CD4-positive, alpha-beta T cell treated with Interferon gamma for 1 hour (primary cell): ENCODE measurements at places on chromosomes 3 and 15.
A peak's percentile ranks its signal among the peaks of the same experiment; 100 is the strongest.

DNA sequence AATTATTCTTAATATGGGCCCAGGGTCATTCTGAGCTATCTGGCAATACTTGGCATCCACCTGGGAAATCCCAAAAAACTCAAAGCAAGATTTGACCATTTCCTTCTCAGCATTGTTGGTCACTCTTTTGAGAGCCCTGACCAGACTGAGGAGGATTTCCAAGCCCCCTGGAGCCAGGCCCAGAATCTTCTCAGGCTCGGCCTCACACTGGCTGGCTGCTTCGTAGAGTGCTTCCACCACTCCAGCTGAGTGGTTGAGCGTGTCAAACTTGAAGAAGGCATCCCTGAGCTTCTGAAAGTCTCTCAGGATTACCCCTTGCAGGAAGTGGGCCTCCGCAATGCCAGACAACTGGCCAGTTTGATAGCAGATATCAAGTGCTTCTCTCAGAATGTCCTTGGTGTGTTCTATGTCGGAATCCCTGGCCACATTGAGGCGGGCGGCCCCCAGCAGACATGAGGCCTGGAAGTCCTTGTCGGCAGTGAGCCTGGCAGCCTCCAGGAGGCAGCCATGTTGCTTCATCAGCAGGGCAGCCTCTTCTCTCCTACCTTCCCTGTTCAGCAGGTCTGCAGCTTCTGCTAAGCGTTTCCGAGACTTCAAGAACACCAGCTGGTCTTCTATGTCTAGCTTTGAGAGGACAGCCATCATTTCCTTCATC is 68.9 kb upstream of the DCLK3 start:
- DNase-seq: no peak

GRCh38 chr15:40002295-40002694 is 36.7 kb downstream of the SRP14 start:
- DNase-seq: no peak

GRCh38 chr3:115552007-115552406 is 71.3 kb upstream of the GAP43 start:
- no peak for DNase-seq

DNA sequence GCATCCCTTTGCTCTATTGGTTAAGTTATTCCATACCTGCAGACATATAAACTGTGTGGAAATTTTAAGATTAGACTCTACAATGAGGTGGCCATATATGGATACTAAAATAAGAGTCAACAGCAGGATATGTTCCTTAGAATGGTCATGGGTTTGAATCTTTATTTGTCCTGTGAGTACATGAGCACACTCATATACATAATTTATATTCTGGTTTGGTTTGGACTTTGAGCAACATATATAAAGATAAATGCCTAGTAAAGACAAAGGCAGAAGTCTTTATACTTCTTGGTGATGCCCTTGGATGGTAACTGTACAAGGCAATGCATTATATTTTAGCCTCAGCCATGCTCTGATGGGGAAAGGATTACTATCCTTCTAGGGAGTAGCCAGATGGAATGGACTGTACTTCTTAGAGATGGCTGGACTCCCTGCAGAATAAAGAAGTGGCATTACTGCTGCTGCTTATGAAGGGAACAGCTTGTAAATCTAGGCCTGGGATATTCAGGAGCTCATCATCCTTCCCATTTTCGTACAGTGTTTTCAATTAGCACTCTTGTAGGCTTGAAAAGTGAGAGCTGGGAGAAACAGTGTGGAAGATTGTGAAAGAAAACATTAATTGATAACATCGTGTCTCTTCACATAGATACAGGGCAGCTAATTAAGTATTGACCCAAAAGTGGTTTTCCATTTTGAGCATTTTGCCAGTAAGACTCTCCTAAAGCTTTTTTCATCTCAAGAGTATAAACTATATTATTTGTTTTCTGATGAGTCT is 60.4 kb downstream of the HMG20A start:
- no peak for DNase-seq

DNA sequence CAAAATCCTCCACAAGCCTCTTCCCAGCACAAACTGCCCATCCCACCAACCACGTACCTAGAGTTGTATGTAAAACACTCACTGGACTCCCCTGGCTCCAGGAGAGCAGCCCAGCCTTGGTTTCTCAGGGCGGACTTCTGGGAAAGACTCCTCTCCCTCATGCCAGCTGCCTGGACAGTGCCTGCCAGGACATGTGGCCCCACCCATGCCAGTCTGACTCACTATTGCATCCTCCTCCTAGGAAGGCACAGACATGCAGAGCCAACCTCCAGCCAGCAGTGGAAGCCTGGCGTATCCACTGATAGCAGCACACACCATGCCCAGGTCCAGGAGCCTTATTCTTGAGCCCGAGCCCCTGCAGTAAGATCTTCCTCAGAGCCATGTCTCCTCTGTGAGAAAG is 8.6 kb downstream of the PKM start:
- DNase-seq: peak; percentile 22

DNA sequence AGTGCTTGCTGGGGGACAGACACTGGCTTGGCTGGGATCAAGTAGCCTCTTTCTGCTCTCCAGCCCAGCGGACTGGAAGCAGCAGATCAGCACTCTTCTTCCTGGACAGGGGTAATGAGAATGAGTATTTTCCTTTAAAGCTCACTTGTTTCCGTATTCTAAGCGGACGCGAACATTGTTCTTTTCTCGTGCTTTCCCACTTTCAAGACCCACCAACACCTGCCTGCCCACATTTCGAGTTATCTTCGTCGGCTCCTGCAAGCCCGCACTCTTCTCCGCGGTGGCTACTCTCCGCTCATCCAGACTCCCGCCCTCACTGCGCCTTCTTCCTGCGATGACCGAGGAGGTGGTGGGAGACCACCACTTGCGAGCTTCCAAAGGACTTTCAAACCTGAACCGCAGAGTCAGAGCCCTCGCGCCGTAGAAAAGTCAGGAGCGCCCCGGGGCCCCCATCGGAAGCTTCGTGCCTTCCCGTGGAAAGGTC is 1.6 kb upstream of the PPM1L start:
- DNase-seq: no peak

DNA sequence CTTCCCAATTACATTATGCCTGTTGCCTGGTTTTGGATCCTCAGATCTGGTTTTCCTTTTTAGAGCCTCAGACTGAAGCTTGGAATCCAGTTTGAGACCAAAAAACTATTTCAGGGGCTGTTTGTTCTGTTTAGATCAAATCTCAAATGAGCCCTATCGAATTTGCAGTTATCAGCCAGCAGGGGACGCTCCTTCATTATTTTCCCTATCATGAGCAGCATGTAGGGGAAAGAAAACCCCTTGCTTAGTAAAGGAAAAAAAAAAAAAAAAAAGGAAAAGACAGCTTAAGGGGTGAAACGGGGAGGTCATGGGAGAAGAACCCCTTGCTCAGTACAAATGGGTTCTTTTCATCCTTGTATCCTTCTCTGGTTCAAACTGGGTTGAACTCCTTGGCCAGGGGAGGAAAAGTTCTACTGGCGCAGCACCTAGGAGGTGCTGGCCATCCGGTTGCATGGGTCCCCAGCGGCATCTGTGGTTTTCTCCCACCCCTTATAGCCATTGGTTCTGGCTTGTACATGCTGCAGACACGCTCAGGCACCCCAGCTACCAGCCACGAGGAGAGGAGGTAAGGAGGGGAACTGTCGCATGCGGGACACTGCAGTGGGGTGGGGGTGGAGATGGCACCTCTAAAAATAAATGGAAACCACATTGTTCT is 1375.1 kb upstream of the ALCAM start:
- DNase-seq: no peak

GRCh38 chr3:146476094-146476740 is 6.9 kb upstream of the PLSCR2 start:
- no peak for DNase-seq

DNA sequence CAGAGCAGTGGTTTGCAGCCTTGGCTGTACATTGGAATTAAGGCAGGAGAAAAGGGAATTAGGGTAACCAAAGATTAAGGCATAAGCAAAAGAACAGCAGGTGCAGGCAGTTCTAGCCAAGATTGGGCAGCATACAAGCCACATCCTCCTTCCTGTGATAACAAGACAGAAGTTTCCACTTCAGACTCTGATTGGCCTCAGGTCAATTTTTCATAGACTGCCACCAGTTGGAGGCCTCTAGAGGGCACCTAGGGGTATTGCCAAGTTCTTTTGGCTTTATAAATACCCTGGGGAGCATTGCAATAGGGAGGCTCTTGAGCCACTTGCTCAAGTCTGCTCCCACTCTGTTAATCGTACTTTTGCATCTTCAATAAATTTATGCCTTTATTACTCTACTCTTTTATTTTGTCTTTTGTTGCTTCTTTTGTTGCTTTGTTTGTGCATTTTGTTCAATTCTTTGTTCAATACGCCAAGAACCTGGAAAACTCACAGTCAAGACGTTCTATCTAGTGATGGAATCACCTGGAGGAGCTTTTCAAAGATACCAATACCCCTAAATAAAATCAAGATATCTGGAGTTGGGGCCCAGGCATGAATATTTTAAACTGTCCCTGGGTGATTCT is 32.2 kb upstream of the FMN1 start:
- peak; percentile 63 for DNase-seq

GRCh38 chr3:175732017-175732416 is 872.9 kb downstream of the NAALADL2 start:
- DNase-seq: no peak

DNA sequence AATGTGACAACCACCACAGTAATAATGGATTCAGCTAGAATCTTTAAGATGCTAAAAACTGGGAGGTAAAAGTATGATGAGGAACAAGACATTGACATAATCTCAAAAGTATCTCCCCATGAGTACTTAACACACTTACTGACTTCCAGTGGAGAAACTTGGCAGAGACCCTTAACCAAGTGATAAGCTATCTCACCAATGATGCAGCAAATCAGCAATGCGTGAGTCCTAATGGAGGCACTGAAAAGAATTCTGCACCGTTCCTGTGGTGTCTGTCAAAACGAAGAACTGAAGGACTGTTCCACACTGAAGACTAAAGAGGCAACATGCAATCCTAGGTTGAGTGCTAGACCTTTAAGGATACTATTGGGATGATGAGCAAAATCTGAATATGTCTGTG is 67.9 kb upstream of the OCA2 start:
- DNase-seq: no peak

DNA sequence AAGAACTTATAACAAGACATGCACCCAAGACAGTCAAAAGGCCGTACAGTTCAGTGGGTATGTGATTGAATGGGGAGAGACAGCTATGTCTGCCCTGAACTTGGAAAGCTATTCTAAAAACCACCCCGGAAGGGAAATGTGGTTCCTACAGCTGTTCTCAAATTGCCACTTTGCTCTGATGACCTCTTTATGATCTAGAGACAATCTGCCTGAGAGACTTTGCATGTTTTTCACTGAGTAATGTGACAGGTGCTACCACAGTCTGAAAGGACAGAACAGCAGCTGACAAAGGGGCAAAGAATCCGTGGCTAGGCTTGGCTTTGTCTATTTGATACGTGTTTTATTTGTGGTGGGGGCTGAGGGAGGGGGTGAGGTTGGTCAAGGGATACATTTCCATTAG is 148.3 kb upstream of the NPHP3 start:
- DNase-seq: no peak

- DNase-seq: no peak
Measured at GRCh38 chr15:68369931-68370767, 61.8 kb downstream of the ITGA11 start.

DNA sequence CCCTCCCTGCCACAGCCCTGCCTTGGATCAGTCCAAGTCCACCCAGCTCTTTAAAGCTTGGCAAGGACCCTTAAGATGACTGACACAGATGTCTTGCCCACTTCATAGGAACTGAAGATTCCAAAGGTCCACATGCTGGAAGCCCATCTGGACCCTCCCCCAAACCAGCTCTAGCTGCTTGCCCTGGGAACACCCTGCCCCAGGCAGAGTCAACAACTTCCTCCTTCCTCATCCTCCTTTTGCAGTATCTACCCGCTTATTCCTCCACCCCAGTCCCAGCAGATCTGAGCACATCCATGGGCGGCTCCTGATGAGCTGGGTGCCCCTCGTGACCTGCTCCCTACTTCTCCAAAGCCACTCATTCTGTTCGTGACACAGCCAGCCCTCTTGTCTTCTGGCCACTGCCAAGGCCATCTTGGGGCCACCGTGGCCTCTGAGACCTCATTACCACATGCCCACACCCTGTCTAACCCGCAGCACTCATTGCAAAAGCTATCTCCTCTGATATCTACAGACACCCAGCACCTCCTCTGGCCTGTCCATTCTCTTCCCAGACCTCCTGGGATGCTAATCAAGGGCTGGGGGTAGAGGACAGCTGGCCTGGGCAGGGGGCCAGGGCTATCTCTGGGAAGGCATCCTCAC is 2.0 kb upstream of the PFKFB4 start:
- peak; percentile 81 for DNase-seq

- no peak for DNase-seq
Measured at GRCh38 chr3:67858492-67858891, 204.1 kb upstream of the SUCLG2 start.

DNA sequence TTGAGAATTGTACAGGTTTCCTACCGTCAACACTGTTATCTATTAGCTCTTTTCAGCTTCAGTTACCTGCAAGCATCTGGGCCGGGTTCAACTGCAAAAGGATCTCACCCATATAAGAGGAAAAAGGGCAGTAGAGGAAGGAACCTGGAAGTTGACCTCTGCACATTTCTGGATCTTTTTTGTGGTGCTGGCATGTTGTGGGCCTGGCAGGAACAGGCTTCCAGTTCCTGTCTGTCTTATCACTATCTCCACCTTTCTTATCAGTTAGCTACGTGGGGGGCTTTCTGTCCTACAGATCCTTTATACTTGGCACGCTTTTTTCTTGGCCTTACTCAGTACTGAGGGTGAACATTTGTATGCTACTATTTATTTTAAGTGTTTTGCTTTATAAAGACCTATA is 42.2 kb upstream of the TJP1 start:
- DNase-seq: no peak

GRCh38 chr3:47022641-47023071 is 43.2 kb downstream of the NBEAL2 start:
- DNase-seq: no peak

DNA sequence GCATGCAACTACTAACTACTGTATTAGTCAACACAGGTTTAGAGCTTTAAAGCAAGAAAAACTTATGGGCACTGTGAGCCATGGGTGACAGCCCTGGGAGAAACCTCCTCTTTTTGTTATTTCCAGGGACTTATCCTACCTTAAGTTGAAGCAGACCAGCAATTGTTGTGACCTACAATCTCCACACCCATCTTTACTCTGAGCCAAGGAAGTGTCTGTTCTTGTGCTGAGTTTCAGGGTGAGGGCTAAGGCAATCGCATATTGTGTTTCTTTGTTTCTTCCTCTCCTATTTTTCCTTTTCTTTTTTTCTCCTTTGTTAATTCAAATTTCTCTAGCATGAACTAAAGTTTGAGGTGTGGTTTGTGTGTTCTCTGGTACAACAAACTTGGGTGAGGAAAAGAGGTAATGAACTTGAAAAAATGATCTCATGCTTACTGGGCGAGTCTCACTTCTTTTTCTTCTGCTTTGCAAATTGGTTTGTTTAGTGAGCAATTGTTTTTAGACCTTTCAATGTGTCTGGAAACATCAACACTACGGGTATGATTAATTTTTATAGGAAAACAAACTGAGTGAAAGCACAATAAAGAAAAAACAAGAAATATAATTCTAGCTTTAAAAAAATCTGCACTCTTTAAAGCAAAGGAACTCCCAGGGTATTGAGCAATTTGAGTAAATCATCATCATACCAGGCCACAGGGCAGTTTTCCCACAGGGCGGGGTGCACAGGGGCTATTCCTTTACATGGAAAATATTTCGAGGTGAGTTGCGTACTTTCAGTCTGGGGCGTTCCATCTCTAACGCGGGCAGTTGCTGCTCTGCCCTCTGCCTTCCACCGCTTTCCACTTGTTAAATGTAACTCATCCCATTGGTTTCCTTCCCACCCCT is 2.7 kb downstream of the UPK1B start:
- DNase-seq: no peak
